Central memory CD4-positive, alpha-beta T cell (primary cell): ENCODE measurements at places on chromosomes 11 and 22.
A peak's percentile ranks its signal among the peaks of the same experiment; 100 is the strongest.

DNA sequence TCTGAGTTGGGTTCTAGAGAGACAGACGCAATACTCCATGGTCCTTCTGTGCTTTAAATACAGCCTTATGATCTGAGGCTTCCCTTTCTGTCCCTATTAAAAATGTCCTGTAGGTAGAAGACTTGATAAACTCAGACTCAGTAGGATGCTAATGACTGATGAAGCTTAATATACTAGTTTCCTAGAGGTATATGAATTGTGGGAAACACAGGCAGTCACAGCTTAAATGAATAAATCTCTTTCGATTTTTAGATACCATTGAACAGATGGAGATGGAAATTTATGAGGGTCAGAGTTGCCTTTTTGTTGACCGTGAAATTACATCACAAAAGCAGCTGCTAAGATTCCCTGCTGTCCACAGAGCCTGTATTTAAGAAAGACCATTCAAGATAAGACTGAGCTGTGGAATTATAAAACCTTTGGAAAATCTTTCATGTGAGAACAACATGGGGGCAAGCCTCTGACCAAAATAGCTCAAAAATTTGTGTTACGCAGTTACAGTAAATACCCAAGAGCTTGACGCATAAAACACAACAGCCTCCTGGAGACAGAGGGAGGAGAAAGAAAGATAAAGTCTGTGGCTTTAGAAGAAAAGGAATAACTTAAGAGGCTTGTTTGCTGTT, 172.3 kb downstream of the AASDHPPT start:
- DNase-seq: no peak

GRCh38 chr22:19876941-19877625, 22.4 kb upstream of the GNB1L start:
- no peak for DNase-seq

DNA sequence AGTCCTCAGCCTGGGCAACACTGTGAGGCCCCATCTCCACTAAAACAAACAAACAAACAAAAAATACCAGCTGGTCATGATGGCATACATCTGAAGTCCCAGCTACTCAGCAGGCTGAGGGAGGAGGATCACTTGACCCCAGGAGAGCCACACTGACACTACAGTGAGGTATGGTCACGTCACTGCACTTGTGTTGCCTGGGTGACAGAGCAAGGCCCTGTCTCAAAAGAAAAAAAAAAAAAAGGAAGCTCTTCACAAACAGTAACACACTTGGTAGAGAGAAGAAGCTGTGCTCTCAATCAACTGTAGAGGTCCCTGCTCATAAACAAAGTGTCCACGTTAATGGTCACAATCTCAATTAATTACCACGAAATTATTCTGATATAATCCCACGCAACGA, 401.6 kb upstream of the CCDC90B start:
- DNase-seq: no peak

GRCh38 chr11:3833449-3833848, 7.3 kb downstream of the RHOG start:
- DNase-seq: no peak

DNA sequence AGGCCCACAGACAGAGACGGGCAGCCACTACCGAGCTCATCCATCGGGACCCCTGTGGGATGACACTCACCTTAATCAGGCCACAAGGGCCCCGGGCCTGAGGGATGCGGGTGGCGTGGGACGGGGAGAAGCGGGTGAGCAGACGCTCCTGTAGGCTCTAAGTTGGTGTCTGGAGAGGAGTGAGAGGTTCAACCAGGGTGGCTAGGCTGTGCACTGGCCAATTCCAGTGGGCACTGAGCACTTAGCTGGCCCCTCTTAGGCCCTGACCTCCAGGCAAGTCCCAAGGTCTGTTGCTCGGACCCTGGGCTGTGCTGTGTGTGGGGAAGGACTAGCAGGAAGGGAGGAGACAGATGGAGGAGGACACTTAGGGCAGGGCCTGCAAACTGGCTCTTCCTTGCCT, 139.3 kb downstream of the ST3GAL4 start:
- DNase-seq: no peak

DNA sequence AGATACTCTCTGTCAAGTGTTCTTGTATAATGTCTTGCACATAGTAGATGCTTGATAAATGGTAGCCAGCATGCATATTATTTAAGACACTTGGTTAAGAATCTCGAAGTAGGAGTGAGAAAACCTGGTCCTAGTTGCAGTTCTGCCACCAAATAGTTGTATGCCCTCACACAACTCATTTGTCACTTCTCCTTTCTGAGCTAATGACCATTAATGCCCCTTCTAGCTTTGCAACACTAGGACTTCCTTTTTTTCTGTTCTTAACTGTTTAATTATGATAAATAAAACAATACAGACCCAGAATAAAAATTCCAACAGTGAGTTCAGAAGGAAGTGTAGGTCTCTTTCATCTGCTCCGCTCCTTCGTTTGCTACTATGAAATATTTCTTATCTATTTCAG, 453.6 kb downstream of the TMEM135 start:
- no peak for DNase-seq

DNA sequence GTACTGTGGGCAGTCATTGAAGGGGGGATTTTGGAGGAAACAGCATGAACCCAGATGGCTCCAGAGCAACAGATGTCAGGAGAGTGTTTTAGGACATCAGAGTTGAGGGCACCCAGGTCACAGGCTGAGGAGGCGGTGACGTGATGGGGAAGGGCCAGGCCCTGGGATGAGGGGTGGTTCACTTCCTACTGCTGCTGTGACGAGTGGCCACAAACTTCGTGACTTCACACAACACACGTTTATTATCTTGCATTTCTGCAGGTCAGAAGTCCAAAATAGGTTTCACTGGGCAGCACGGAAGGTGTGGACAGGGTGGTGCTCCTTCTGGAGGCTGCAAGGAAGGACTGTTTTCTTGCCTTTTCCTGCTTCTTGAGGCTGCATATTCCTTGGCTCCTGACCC, 77.7 kb upstream of the RAB1B start:
- no peak for DNase-seq

DNA sequence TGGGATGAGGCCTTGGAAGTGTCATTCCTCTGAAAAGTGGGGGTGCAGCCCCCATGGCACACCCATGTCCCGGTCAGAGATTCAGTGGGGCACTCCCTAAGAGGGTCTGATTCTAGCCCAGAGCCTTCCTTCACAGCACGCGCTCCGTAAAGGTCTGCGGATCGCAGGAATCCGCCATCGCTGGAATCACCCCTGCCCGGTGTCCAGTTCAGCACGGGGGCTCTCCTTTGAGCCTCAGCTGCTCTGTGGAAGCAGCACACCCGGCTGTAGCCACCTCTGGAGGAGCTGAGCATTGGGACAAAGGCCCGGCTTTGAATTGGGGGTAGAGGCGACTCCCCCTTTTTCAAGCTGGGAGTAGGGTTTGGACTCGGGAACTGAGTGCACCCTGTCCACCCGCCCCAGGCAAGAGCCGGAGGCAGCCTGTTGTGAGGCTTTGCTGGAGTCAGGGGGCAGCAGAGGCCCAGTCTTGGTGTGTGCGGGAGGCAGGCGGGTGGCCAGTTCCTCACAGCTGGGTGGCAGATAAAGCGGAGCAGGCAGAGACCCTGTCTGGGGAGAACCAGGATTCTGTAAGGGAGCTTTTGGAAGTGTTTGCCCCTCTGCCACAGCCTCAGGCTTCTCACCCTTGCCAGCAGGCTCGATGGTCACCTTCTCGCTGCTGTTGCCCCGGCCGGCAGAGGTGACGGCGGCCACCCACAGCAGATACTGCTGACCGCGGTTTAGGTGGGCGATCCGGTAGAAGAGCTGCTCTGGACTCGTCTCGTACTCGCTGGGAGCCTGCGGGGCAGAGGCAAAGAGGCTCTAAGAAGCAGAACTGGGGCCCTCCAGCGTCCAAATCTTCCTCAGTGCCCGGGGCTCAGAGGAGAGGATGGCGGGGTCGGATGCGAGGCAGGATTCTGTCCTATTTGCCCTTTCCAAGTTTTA, 115.9 kb downstream of the CEP164 start:
- no peak for DNase-seq

DNA sequence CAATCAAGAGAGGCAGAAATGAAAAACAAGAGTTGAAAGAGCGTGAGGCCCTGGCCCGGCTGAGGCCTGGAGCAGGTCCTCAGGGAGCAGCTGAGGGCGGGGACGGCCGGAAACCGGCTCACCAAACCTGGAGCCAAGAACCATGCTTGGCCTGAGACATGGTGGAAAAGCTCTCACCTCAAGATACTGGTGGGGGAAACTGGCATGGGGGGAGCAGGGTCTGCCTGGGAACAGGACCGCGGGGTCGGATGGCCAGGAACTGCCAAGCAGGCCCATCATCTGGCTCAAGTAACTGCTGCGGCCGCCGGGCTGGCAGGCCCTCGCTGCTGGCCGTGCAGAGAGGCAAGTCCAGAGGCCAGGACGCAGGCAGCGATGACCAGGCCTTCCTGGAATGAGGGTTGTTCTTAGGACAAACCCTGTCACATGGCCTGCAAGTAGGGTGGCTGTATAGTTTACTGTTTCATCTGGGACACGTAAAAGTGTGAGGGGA, 18.9 kb upstream of the WNT11 start:
- DNase-seq: no peak

DNA sequence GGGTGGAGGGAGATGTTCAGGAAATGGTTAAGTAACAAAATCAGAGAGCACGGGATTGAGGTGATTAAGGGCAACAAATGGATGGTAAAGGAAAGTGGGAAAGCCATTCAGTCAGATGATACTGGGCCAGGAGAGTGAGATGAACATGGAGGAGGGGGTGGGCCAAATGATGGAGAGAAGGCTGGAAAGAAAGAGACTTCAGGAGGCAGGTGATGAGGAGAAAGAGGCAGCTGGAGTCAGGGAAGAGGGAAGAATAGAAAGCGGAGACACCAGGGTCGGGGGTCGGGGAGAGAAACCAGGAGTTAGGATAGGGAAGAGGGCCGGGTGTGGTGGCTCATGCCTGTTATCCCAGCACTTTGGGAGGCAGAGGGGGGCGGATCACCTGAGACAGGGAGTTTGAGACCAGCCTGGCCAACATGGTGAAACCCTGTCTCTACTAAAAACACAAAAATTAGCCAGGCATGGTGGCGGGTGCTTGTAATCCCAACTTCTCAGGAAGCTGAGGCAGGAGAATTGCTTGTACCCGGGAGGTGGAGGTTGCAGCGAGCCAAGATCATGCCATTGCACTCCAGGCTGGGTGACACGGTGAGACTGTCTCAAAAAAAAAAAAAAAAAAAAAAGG, 4.7 kb upstream of the KDM2A start:
- DNase-seq: no peak

DNA sequence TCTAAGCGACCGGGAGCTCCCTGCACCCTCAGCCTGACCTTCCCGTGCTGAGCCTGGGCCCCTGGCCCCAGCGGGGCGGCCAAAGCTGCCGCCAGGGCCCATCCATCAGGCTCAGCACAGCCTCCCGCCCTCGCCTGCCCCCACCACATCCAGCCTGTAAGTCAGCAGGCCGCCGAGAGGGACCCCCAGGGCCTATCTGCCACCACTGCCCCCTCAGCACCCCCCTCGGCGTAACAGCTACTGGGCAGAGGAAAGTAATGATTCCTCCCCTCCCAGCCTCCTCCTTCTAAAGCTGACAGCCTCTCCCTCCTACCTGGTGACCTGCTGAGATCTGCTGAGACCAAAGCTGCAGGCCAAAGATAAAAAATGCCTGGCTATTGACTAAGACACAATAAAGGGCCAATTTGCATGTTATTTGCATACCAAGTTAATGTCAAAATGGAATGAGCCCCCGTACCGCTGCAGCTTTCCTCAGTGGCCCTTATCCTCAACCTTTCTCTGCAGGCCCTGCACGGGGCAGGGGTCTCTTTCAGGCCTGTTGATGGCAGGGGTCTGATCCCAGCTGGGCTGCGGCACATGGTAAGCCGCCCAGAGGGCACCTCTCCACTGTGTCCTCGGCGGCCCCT, 51.6 kb downstream of the RPUSD4 start:
- no peak for DNase-seq

GRCh38 chr22:48226026-48227013, 1463.9 kb downstream of the TBC1D22A start:
- no peak for DNase-seq

DNA sequence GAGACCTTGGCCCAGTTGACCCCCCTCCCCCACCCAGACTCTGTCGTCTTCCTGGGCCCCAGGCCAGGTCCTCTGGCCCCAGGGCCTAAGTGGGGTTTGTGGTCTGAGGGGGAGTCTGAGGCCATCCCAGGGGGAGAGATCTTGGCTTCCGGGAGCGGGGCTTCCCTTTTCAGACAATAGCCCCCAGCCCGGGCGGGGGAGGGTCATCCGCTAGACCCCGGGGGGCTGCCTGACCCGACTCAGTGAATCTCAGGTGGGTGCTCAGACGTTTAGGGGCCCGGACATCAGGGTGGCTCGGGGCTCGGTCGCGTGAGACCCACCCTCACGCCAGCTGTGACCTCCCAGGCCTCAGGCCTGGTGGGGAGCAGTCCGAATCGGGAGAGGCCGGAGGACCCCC, 609 bp downstream of the MAPK11 start:
- DNase-seq: no peak

DNA sequence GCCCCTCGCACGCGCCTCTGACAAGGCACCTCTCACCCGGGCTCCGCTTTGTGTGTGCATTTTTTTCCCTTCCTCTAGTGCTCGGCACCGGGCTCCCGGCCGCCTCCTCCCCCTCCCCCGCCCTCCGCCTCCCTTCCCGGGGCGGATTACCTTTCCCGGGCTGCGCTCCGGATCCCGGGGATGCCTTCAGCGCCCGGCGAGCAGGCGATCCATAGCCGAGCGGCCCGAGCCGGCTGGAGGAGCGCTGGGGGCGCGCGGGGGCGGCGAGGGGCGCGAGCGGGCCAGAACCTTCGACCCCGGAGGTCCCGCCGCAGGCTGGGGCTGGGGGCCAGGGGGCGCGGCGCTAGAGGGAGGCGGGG, 282 bp downstream of the MPPED2 start:
- DNase-seq: no peak

- no peak for DNase-seq
These were observed 8.6 kb downstream of the SC5D start for GRCh38 chr11:121300972-121301699.

DNA sequence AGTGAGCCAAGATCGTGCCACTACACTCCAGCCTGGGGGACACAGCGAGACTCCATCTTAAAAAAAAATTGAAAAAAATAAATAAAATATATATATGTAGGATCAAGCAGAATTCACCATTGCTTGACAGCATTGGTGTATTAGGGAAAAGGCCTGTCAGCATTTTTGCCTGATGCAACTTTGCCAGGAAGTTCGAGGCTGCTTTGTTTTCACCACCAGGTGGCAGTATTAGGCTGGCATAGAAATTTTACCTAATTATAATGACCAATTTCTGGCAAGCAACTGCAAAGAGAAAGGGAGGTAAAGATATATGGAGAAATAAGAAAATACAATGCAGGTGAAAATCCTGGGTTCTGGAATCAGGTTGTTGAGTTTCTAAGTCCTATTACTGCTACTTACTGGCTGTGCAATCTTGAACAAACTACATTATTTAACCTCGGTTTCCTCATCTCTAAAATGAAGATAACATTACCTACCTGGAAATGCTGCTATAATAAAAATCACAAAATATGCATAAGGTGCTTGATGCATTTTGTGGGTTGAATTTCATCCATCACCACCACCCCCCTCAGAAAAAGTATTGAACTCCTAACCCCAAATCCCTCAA, 24.7 kb downstream of the LAYN start:
- peak; percentile 44 for DNase-seq

- no peak for DNase-seq
These were observed 127.9 kb upstream of the NECTIN1 start for GRCh38 chr11:119856681-119857485.

GRCh38 chr11:1773131-1773993, 9.6 kb upstream of the CTSD start:
- DNase-seq: no peak
